NCI-H748 treated with DMSO at 0.1 percent for 48 hours (cell line): ENCODE measurements at places on chromosomes 16 and 17.

DNA sequence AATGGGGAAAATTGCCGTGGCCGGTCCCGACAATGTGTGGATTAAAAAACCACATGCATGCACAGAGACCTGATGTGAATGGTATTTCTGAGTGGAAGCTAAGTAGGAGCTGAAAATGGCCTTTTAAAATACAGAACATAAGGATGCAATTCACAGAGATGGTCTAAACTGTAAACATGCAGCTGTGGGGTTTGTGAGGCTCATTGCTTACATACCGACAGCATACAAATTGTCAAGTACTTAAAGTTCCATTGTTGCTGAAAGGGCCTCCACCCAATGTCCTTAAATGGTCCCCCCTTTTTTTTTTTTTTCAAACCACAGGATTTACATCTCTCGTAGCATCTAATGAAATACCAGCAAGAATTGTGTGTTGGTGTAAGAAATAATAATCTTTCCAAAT lies 523.2 kb downstream of the MAF start:
- DNase-seq: no peak

DNA sequence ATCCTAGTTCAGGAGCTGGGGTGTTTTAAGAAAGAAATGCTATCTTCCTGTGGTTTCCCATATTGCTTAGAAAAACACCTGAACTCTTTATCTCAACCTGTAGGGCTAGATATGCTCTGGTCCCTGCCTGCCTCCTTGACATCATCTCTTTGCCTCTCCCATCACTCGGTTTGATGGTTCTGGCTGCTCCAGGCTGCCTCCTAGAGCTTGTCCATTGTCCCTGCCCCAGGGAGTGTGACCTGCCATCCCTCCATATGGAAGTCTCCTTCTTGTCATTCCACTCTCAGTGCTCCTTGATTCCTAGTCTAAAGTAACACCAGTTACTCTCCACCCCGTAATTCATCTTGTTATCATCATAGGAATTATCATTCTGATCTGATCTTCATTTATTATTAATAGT lies 369.0 kb upstream of the EEF2KMT start:
- no peak for DNase-seq

- DNase-seq: no peak
These were observed 39.9 kb upstream of the CCDC182 start for GRCh38 chr17:57785022-57785421.

- no peak for DNase-seq
These were observed 5.1 kb downstream of the UBN1 start for GRCh38 chr16:4852221-4852872.

DNA sequence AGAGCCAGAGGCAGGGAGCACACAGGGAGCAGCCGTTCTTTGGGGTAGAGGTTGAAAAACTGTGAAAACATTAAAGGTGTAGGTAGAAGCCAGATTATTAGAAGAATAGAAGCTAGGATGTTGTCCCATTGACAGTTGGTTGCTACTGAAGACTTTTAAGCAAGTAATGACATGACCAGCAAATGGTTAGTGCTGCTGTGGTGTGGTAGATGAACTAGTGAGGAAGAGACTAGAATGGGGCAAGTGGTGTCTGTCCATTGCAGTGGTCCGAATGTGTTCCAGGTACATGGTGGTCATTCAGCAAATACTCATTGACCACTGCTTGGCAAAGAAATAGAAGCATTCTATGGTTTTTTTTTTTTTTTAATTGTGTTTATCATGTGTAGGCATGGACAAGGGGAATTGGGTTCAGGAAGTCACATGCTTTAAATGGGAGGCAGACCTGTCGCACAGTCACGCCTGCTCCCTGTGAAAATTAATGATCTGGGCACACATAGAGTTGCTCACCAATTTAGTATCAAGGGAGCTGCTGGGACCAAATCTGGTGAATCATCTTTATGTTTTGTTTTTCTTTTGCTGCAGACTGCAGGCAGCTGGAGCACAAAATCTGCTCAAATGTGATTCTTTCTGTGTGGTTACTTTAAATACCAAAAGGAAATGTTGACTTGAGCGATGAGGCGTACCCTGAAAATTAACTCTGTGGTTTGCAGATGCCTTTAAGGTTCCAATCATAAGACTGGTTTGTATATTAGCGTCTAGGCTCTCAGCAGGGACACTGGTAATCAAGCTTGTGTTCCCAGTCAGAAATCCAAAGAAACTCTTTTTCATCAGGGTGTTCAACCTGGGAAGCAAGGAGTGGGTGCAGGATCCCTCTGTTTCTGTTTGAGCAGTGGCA lies 30.7 kb downstream of the YPEL2 start:
- no peak for DNase-seq

DNA sequence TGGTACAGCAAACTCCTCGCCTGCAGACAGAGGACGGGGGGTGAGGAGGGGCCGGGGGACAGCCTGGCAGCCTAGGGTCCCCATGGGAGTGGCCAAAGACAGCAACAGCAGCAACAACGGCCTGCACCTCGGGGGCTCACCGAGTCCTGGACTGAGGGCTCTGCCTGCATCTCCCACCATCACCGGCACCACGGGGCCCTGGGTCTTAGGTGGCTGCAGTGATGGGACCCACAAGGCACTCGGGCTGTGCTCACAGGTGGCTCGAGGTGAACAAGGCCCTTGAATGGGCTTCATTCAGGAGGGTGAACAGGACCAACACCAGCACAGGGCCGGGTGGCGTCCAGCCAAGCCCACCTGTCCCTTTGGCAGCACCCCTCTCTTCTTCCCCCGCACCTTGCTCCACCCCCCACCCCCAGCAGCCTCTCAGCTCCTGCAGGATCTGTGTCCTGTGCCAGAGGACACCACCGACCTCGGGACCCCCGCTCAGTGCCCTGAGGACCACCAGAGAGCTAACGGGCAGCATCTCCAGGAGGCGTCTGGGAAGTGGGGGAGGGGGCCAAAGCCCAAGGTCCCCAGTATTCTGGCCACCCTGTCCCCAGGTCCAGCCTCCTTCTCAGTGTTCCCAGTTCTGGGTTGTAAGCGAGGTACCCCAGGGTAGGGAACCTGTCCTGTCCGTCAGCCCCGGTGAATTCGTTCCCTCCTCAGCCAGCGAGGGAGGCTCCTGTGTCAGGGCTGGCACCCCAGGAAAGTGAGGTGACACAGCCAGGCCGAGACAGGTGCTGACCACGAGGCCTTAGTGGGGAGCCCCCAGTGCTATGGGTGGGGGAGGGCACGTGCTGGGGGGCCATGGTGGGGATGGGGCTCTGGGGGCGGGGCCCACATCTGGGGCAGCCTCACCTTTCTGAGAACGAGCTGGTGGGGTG lies 94.3 kb downstream of the TBC1D16 start:
- DNase-seq: no peak

GRCh38 chr16:79605999-79606398 lies 5.5 kb upstream of the MAF start:
- no peak for DNase-seq

GRCh38 chr16:83044589-83044988 lies 417.8 kb downstream of the CDH13 start:
- DNase-seq: no peak

DNA sequence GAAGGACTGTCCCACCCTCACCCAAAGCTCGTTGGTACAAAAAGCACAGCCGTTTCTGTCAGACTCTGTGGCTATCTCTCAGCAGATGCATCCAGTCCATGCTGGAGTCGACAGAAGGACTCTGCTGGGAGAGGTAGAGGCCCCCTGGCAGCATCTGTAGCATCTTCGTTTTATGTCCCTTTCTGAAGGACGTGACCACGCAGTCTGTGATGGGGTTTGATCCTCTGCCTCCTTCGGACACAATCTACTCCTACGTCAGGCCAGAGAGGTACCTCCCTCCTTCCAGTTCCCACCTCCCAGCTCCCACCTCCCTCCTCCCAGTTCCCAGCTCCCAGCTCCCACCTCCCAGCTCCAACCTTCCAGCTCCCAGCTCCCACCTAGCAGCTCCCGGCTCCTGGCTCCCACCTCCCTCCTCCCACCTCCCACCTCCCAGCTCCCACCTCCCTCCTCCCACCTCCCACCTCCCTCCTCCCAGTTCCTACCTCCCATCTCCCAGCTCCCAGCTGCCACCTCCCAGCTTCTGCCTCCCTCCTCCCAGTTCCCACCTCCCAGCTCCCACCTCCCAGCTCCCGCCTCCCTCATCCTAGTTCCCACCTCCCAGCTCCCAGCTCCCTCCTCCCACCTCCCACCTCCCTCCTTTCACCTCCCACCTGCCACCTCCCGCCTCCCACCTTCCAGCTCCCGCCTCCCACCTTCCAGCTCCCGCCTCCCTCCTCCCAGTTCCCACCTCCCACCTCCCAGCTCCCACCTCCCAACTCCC lies 11.4 kb upstream of the MC1R start:
- DNase-seq: no peak

- no peak for DNase-seq
These were observed 11.3 kb upstream of the PITPNM3 start for GRCh38 chr17:6567528-6568183.

DNA sequence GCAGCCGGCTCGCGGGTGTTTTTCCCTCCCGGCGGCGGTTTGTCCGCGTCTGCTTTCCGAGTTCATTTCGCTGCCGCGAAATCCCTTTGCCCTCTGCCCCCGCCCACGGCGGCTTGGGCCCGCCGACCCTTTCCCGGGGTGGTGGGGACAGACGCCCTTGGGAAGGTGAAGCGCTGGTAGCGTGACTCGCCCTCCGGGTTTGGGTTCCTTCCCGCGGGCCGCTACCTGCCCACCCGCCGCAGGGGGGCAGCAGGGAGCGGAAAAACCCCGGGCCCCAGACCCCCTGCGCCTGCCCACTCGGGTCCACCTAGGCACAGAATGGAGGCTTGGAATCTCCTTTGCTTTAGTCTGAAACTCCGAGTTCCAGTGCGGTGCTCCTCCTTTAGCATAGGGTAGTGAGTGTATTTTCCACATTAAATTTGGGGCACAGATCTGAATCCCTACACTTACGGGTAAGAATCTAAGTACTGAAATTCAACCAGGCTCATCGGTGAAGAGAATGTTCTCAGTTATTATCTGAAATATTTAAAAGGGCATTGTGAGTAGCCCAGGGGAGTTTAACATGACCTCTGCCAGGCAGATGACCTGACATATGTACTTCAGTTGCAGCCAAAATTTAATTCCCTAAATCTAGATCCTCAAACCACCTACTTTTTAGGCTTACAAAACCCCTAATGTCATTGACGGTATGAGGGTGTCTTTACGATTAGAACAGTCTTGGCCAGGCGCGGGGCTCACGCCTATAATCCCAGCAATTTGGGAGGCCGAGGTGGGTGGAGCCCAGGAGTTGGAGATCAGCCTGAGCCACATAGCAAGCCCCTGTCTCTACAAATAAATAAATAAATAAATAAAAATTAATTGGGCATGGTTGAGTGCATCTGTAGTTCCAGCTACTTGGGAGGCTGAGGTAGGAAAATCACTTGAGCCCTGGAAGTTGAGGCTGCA lies 1.0 kb downstream of the NME2 start:
- DNase-seq: peak; percentile 27

DNA sequence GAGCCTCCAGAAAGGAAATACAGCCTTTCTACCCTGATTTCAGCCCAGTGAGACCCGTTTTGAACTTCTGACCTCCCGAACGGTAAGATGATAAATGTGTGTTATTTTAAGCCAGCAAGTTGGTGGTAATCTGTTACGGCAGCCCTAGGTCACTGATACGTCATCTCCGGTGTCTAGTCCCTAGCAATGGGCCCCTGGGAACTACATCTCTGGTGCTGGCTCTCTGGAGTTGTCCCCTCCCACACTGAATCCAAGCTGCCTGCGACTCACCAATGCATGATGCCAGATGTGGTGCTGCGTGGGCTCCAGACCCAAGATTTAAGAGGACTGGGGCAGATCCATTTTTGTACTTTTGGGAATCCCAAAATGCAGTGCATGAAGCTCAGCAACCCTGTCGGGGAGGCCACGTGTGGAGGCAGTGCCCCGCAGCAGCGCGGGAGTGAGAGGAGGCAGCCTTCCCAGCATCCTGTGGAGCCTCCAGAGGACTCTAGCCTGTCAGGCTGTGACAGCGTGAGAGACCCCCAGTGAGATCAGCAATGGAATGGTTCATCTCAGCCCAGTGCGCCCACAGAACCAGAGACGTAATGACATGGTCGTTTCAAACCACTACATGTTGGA lies 43.6 kb upstream of the USP7 start:
- no peak for DNase-seq

GRCh38 chr17:67615011-67615561 lies 102.7 kb upstream of the NOL11 start:
- DNase-seq: no peak

DNA sequence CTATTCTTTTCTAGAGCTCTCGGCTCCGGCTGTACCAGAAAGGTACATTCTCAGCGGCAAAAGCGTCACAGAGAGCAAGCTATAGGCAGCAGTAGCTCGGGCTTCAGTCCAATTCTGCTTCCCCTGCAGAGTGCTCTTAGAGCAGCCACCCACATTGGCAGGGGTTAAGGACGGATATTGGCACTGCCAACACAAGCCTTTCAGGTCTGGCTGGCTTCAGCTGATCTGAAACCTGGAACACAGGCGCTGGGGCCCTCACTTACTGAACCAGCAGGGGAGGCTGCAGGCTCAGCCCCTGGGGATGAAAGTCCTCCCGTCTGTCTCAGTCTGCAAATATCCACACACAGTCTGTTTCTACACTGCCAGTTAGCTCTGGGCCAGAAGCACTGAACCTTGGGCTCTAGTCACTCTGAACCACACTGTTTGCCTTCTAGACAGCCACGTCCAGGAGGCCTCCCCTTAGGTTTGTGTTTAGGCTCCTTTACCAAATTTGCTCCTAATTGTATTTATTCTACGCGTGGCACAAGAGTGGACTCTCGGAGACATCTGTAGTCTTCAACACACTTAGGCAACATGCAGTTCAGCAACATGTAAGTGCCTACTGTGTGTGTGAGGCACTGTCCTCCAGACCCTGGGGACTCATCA lies 40.1 kb downstream of the HIC1 start:
- DNase-seq: no peak

DNA sequence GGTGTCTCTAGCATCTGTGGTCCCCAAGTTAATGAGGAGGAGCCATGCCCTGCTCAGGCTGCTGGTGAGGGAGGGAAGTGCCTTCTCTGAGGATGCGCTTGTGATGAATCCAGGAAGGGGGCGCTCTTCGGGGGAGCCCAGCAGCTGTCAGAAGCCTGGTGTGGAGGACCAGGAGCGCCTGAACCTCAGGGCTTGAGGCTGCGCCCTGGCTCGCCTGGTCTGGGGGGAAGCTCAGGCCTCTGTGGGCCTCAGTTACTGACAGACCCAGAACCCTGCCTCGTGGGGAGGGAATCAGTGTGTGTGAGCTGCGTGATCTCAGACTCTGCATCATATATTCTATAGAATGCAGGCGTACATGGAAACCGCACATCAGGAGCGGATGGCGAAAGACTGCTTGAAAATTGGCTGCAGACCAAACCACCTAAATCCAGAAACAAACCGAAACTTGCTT lies 126.1 kb downstream of the SEC14L1 start:
- no peak for DNase-seq

- DNase-seq: no peak
These were observed 25.3 kb upstream of the MTMR4 start for GRCh38 chr17:58539698-58540097.

GRCh38 chr16:79316004-79316458 lies 284.5 kb downstream of the MAF start:
- no peak for DNase-seq
